ENCODE measurements at places on chromosomes 4 and X.

GRCh38 chr4:6258741-6259140 is 10.9 kb upstream of the WFS1 start:
- no peak for DNase-seq

GRCh38 chrX:153966841-153967535 is 4.6 kb downstream of the HCFC1 start:
- no peak for DNase-seq

GRCh38 chr4:828641-829271 is 2.8 kb upstream of the CPLX1 start:
- DNase-seq, result no peak

GRCh38 chr4:124177647-124178425 is 534.7 kb downstream of the ANKRD50 start:
- DNase-seq, result no peak

DNA sequence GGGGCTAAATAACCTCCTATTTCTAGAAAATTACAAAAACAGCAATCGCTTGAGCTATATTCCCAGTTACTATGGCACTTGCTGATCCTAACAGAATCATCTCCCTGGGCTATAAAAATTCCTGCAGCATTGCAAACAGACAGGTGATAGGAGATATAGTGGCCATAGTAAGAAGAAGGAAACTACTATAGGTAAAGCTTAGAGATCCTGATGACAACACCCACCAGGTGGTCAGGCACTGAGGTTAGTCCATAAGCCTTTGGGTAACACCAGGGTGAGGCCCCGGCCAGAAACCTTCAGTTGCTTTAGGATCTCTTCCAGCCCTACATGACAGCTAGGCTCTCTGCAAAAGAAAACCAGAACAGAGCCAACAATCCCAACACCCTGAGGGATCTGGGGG is 197.9 kb upstream of the PPP1R2C start:
- no peak for DNase-seq

DNA sequence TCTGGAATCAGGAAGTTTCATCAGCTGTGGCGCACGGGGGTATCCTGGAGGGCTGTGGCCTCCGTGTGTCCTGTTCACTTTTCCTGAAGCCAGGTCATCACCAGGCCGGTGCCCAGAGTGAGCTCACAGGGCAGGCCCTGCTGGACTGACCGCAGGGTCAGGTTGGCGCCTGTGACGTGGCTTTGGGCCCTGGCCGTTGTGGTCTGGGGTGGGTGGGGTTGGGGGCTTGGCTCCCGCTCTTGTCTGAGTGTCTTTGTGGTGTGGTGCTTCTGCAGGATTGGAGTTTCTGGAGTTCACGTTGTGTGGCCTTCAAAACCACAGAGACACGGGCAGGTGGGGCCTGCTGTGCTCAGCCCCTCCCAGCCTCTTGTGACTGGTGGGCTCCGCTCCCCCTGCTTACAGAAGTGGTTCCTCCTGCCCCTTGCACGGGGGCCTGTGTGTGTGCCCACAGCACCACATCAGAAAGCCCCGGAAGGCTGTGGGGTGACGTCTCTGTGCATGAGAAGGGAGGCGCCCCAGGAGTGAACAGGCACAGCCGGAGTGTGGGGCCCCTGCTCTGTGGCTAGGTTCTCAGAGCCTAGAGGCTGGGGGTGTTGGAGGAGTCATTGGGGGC is 9.5 kb downstream of the RGS12 start:
- no peak for DNase-seq

DNA sequence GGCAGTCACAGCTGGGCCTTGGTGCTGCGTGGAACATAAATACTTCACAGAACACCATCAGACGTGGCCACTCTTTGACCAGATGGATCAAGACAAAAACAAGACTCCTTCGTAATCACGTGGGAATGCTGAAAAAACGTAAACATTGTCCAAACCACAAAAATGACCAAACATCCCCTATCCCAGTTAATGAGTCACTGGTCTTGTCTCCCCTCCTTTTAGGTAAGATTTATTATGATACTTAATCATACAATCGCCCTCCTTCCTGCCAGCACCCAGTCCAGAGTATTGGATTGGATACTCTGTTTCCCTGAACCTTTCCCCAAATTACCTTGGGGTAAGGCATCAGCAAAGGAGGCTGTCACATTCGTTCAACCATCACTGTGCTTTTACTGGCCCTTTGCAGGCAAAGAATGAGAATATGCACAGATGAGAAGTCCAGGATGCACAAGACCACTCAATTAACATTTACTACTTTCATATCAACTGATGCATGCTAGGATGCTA is 601 bp upstream of the TCEANC start:
- no peak for DNase-seq

DNA sequence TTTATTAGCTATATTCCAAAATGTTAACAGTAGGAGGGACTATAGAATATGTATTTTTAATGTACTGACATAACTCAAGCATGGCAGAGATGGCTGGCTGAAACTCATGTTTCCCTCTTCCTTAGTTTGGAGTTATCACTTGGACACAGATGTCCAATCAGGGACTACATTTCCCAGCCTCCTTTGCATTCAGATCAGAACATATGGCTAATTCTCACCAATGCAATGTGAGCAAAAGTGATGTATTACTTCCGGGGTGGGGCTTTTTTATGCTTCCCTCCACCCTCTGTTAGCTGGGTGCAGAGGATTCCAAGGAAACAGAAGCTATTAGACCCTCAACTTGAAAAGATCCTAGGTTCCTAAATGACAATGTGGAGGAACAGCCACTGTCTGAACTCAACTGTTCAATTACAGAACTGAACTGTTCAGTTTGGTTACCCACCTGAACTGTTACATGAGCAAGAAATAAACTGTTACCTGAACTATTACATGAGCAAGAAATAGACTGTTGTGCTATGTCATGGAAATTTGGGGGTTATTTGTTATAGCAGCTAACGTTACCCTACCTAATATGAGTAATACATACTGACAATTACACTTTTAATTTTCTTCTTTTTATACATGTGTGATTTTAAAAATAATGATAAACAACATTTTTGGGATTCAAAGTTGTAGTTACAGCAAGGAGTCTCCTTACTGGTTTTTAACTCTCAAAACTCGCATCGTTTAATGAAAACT is 29.6 kb upstream of the ERVMER34-1 start:
- DNase-seq, result peak; percentile 68

All from NCI-H446 (cell line).